ENCODE measurements at places on chromosomes 5 and 9. TPM values are rescaled to one million over a fixed set of nuclear protein-coding genes. Genes with fewer than 3 reads are reported as not detected.

- no peak for DNase-seq
Measured at GRCh38 chr9:126049088-126049487, 277.5 kb upstream of the MVB12B start.

DNA sequence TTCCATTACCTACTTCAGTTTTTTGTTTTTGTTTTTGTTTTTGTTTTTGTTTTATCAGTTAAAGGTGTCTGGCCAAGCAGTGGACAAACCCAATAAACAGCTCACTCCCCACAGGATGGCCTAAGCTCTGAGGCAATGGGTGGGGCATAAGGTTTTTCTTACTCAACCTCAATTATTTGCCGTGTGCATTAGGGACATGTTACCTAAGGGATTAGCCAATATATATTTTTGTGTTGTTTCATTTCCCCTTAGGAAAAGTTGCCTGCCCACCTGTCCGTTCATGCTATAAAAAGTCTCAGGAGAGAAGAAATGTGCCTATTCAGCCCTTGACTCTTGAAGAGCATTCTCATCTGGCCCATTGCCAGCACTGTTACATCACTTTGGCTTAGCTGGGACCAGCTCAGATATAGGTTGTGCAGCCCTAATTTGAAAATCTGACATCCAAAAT, 7.3 kb downstream of the SH3RF2 start:
- DNase-seq = no peak

DNA sequence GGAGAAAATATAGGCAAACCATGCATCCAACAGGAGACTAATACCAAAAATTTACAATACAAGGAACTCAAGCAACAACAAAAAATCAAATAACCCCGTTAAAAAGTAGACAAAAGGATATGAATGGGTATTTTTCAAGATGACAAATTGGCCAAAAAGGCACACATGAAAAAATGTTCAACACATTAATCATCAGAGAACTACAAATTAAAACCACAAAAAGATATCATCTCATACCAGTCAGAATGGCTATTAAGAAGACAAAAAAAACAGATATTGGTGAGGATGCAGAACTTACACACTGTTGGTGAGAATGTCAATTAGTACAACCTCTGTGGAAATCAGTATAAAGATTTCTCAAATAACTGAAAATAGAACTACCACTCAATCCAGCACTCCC, 35.0 kb downstream of the TEX10 start:
- DNase-seq = no peak

- DNase-seq = no peak
Measured at GRCh38 chr5:123882965-123883345, 371.0 kb downstream of the CSNK1G3 start.

Gene LCN9
- not detected for total RNA-seq

Gene CAMLG
- 34.6 TPM for total RNA-seq

Gene HAND1
- not detected for total RNA-seq

Gene SNCAIP
- total RNA-seq = 0.73 TPM

Gene F2RL1
- total RNA-seq = 0.29 TPM

Data from natural killer cell (primary cell).